Neuronal stem cell (in vitro differentiated cells): ENCODE measurements at places on chromosomes 13 and 19.

GRCh38 chr19:1572795-1573194, 4.7 kb upstream of the MEX3D start:
- DNase-seq = no peak

- DNase-seq = no peak
Observed at GRCh38 chr13:82719987-82720386, 1162.3 kb downstream of the SLITRK1 start.

- no peak for DNase-seq
Observed at GRCh38 chr13:70995338-70995737, 871.7 kb downstream of the DACH1 start.

DNA sequence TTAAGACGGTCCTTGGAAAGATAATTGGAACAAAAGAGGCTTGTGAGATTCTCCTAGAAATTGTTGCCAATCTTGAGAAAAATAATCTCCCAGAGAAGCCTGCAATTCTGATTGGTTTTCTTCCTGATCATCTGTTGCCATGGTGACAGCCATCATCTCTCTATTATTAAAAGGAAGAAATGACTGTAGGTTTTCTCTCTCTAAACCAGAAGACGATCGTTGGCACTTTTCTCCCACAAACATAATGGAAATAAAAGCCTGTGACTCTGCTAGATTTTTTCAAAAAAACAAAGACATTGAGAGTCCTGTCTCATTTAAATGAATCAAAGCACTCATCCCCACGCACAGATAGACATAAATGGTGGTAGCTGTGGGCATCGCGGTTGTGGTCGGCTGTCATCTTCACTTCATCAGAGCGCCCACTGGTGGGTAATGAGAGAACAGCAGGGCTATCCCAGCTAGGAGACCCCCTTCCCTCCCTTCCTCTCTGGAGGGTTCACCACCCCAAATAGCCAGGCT, 21.7 kb upstream of the CALM3 start:
- DNase-seq = peak; percentile 14

GRCh38 chr13:94217370-94217769, 262.1 kb downstream of the DCT start:
- DNase-seq = no peak

DNA sequence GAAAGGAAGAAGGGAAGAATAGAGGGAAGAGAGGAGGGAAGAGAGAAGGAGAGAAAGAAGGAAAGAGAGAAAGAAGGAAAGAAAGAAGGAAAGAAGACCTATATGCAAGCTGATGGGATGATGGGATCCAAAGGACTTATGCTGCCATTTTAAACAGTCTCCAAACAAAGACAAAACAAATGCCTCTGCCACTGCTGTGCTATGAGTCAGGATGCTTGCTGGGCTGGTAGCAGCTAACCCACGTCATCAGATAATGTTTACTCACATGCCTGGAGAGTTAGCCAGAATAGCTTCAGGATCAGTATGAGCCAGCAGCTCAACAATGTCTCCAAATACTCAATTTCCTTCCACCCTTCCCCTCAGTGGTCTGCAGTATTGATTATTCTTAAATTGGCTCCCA, 12.0 kb upstream of the ZNF274 start:
- DNase-seq = no peak

DNA sequence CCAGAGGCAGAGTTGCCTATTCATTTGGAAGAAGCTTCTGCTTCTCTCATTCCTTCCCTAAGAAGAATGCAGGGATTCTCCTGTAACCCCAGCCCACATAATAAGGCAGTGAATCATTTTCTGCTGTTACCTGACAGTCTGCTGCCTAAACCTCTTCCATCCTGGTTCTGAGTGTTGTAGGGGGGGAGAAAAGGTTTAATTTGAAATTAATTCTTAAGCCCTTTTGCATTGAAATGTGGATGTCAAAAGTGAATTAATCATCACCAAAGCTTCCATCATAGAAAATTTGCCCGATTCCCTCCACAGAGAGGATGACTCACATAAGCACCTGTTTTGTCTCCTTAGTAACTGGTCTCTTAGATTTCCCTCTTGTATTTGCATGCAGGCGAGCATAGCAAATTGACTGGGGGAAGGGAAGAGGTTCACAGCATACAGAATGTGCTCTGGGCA, 146.7 kb upstream of the FNDC3A start:
- no peak for DNase-seq

- no peak for DNase-seq
Observed at GRCh38 chr13:104984296-104984818, 1551.1 kb downstream of the EFNB2 start.

DNA sequence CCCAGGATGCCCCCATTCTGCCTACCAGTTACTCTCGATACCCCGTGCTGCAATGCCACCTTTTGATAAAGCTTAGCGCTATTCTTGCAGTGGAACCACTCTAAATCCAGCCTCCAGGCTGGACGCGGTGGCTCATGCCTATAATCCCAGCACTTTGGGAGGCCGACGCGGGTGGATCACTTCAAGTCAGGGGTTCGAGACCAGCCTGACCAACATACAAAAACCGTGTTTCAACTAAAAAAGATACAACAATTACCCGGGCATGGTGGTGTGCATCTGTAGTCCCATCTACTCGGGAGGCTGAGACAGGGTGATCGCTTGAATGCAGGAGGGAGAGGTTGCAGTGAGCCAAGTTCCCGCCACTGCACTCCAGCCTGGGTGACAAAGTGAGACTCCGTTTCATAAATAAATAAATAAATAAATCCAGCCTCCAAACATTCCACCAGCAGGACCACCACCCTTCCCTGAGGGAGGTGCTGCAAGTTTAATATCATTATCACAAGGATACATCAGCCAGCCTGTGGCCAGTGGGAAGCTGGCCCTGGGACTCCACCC, 27.7 kb downstream of the CYP2B6 start:
- DNase-seq = no peak

DNA sequence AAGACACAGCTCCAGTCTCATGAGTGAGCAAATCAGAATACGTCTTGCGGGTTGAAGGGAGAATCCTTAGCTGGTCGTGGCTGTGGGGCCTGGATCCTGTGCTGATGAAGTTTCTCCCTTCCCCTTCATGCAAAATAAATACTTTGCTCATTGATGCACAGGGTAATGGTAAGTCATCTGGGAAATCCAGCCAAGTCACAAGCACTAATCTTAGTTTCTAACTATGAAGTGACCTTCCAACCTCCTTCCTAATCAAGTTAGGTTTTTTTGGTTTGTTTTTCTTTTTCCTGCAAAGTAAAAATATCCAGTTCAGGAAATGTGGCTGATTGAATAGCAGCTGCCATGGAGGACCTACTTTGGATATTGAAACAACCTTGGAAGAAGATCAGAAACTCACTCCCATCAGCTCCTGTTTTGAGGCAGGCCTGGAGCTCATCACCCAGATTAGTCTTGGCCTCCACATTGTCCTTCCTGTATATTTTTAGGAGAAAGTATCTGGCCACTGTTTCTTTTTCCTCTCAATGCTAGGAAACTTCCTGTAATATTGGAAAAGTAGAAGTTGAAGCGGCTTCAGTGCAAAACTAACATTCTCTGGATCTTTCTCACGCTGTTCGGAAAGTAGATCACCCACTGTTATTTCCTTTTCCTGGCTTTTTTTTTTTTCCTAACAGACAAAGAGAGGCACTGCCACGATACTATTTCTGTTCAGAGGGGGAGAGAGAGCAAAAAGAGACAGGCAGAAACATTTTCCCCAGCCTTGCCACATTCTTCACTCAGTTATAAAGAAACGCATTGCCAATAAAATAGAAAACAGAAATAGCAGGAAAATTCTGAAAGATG, 12.3 kb upstream of the ARL11 start:
- no peak for DNase-seq

GRCh38 chr13:80157261-80157932, 183.5 kb downstream of the SPRY2 start:
- DNase-seq = no peak

DNA sequence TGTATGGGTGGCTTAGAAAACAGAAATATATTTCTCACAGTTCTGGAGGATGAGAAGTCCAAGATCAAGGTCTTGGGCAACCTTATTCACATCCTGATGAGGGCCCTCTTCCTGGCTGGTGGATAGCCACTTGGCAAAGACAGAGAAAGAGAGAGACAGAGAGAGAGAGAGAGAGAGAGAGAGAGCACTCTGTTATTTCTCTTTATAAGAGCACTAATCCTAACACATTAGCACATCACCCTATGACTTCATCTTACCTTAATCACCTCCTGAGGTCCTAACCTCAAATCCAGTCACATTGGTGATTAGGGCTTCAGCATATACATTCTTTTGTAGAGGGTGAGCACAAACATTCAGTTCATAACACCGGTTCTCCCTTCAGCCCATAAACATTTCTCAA, 430.3 kb downstream of the EFNB2 start:
- no peak for DNase-seq

GRCh38 chr19:30881930-30882329, 467.3 kb downstream of the TSHZ3 start:
- no peak for DNase-seq
